ENCODE measurements at places on chromosomes 7 and 10. TPM values are rescaled to one million over a fixed set of nuclear protein-coding genes. Genes with fewer than 3 reads are reported as not detected.
A peak's percentile ranks its signal among the peaks of the same experiment; 100 is the strongest.

The CALN1 gene
- total RNA-seq: 1.5 TPM

The PPP1R17 gene
- total RNA-seq: not detected

The CSGALNACT2 gene
- total RNA-seq: 43.7 TPM

The ARMC3 gene
- 16.3 TPM for total RNA-seq

The ARHGAP19 gene
- 17.8 TPM for total RNA-seq

- no peak overlapping the region for H3K4me3 ChIP-seq
- H3K27ac ChIP-seq: no peak overlapping the region
- H3K27me3 ChIP-seq: no peaks in the 10 kb centered on the region
- H3K36me3 ChIP-seq: no peaks in the 10 kb centered on the region
- H3K4me1 ChIP-seq: no peaks in the 10 kb centered on the region
Observed at GRCh38 chr10:105967256-105967655, 1197.2 kb downstream of the SORCS1 start.

- no peaks in the 10 kb centered on the region for H3K36me3 ChIP-seq
- H3K4me1 ChIP-seq: peaks cover 39% of the 10 kb centered on the region
- no peaks in the 10 kb centered on the region for H3K27me3 ChIP-seq
- H3K4me3 ChIP-seq: no peak overlapping the region
- no peak for DNase-seq
Observed at GRCh38 chr10:104333728-104334373, 4.4 kb downstream of the ITPRIP start.

- no peak for DNase-seq
- no peaks in the 10 kb centered on the region for H3K27me3 ChIP-seq
- no peak overlapping the region for H3K27ac ChIP-seq
- no peak overlapping the region for H3K4me3 ChIP-seq
- H3K4me1 ChIP-seq: no peaks in the 10 kb centered on the region
Observed at GRCh38 chr7:32218741-32219288, 148.6 kb upstream of the PDE1C start.

DNA sequence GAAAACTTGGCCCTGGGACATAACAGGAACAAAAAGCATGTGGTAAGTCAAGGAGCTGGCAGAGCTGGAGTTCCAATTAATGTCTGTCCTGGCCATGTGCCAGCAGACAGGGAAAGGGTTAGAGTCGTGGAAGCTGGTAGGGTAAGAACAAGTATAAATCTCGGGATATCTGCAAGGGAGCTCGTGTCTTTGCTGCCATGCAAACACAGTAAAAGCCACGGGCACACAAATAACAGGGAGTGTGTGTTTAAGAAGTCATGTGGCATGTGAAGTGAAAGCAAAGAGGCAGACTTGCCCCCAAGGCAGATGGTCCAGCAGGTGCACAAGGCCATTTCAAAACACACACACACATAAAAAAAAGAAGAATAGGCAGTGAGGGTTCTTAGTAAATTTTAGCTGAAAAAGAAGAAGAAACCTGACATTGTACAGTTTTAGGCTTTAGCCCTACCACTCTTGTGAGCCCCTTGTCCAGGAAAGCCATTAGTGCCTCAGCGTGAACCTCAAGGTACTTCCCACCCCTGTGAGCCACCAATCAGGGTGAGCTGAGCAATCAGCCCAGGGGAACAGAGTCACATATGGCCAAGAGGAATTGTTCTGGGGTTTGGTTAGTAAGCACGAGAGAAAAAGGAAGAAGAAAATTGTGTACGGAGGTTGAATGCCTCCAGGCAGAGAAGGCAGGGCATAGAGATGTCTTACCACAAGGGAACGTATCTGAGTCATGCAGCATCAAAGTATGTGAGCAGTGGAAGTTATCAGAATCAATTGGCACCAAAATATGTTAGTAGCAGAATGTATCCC lies 32.8 kb upstream of the ARHGAP12 start:
- no peaks in the 10 kb centered on the region for H3K27me3 ChIP-seq
- DNase-seq: no peak
- no peak overlapping the region for H3K27ac ChIP-seq

GRCh38 chr7:22633954-22634474 lies 93.0 kb upstream of the IL6 start:
- no peak overlapping the region for H3K4me3 ChIP-seq
- H3K36me3 ChIP-seq: no peaks in the 10 kb centered on the region
- H3K27me3 ChIP-seq: no peaks in the 10 kb centered on the region
- no peaks in the 10 kb centered on the region for H3K4me1 ChIP-seq
- H3K27ac ChIP-seq: no peak overlapping the region

DNA sequence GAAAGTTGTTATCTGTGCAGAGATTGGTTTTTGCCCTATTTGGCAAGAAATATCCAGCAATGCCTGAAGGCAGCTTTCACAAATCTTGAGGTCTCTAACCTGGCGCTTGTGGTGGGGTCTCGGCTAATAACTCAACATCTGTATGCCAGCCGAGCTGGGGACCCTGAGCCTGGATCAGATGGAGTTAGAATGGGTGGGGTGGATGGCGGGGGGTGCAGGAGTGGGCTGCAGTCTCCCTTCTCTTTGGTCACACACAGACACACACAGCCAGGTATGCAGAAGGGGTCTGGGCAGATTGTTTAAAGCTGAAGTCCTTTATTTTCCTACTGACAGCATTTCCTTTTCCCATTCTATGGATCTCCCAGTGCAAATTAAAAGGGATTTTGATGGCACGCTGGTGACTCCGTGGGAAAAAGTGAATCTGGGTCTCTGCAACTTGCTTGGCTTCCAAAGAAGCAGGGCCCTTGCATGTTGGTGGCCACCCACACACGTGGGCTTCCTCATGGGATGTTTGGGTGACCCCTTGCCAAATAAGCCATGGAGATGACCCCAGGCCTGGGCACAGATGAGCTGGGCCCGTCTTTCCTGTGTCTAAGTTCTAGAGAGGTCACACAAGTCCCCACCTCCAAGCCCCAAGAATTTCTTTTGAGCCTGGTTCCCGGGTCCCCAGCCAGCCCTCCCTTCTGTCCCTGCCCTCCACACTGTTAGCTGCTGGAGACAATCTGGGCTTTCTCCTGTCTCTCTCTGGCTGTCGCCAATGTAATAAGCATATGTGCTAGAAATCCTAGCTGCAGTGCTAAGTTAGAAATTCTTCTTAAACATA lies 39.9 kb upstream of the EMX2 start:
- no peaks in the 10 kb centered on the region for H3K4me1 ChIP-seq
- no peak for DNase-seq
- H3K4me3 ChIP-seq: no peak overlapping the region
- H3K27ac ChIP-seq: peak overlapping the region; percentile 60

DNA sequence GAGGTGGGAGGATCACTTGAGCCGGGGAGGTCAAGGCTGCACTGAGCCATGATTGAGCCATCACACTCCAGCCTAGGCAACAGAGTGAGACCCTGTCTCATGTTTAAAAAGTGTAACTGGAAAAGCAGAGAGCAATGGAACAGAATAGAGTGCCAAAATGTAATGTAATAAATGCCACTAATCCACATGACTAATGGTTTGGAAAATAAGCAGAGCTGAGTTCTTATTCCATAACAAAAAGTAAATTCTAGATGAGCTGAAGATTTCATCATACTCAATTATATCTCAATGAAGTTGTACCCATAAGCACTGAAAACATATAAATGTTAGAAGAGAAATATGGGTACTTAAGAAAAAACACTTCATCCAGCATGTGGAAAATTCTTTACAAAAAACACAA lies 132.6 kb downstream of the USP6NL start:
- DNase-seq: no peak
- H3K27ac ChIP-seq: no peak overlapping the region
- H3K4me3 ChIP-seq: no peak overlapping the region
- no peaks in the 10 kb centered on the region for H3K27me3 ChIP-seq
- H3K36me3 ChIP-seq: no peaks in the 10 kb centered on the region
- H3K4me1 ChIP-seq: no peaks in the 10 kb centered on the region

DNA sequence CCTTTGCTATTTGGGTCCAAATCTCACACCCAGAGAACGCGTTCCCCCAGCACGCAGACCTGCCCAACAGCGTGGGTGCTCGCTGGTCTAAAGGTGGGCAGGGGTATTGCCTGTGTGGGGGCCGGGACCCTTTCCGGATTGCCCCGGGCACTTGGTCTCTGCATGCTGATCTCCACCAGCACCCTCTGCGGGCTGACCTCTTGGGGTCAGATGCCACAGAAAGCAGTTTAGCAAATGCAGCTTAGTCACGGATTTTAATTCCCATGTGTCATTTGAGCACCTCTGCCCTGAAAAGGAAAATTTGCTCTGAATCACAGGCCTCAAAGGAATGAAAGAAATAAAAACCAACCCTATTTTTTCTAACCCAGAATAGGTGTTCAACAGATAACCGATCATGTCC lies 46.7 kb downstream of the PKD1L1 start:
- H3K27ac ChIP-seq: no peak overlapping the region
- no peak overlapping the region for H3K4me3 ChIP-seq
- no peaks in the 10 kb centered on the region for H3K4me1 ChIP-seq
- H3K27me3 ChIP-seq: no peaks in the 10 kb centered on the region

Data from uterus (tissue), 4 donors.